ENCODE measurements at places on chromosomes 12 and 14.

DNA sequence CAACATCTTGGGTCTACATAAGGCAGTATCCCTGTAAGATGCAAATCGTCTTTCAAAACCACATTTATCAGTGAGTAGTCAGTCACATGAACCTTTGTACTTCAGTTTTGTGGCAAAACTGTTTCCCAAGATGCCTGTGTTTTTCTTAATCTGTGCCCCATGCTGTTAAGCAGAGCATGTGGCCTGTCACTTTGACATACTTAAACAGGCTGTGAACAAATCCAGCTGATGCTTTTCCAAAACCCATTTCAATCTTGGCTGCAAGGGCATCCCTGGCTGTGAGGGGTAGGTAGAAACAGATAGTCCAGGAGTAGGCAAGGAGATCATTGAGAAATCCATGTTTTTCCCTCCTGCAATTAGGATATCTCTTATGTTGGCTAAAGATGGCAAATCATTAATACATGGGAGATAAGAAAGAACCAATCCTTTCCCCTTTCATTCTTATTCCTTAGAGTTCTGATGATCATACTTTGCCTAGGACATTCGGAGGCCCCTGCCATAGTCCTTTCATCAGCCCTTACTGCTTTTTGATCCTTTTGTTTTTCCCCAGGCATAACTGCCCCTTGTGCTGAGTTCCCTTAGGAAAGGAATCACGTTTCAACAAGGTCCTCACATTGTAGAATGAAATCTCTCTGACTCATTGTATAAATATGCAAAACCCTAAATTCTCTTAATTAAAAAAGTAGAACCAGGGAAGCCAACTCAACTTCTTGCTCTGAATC is 121.1 kb upstream of the EEA1 start:
- no peak for DNase-seq

DNA sequence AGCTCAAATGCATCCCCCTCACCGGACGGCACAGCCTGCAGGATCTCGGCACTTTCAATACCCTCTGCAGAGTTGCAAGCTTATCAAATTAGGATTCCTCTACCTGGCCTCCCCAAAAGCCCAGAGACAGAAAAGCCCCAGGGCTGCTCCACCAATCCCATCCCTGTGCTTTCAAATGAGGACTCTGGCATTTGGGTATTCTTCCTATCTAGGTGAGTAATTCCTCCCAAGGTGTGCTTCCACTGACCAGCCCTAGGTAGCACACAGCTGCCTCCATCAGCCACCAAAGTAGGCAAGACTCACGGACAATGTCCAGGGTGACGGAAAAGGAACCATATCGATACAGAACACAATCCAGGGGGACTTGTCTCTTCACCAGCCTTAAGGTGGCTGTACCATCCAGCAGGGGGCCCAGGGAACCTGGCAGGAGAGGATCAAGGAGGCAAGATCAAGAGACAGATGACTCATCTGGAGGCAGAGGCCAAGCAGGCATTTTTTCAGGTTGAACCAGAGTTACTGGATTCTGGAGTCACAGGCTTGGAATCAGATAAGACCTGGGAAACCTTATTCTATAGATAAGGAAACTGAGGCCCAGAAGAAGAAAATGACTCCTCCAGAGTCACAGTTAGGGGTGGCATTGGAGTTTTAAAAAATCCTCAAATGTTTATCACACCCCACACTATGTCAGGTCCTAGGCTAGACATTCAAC is 9.9 kb downstream of the PMEL start:
- no peak for DNase-seq

DNA sequence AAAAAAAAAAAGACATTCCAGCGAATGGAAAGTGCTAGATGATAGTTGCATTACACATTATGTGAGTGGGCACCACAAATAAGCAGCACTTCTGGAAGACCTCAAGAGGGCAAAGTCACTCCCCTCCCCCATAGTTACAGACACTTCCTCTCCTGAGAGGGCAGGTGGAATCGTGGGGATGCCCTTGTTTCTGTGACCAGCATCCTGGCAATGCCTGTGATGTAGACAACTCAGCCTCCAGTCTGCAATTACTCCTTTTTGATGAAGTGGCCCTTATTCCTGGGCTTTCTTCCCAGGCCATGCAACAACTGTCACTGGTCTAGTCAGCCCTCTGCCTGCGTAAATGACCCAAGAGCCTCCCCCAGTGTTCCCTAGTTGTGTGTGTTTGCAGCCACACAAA is 104.8 kb downstream of the VRK1 start:
- no peak for DNase-seq

DNA sequence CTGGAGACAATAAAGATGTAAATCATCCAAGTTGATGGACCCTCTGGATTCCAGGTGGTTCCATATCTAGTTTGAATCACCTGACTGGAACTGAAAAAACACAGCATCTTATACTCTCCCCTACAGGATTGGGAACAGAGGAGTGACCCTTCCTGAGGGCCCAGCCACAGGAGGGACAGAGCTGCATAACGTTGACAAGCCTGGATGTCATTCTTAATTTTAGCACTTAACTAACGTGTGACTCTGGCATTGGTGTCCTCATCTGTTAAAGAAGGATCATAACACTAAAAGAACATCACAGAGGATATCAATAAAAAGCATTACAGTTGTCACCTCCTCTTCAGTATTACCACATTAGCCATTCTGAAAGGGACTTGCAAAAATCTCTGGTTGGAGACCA is 47.7 kb downstream of the STON2 start:
- DNase-seq = no peak

DNA sequence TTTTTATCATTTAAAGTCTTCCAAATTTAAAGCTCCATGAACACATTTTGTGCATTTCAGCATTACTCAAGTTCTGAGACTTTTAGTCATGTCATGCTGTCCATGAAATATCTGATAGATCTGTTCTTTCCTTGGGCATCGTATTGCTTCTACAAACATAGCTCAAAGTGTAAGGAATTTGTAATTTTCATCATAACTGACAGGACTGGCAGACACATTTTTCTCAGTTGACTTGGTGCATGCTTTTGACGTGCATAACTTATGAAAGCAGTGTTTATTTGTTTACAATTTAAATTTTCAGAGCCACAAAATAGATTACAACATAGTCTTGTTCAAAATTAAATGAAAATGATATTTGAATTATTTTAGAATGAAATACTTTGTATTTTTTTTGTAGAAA is 812.1 kb upstream of the NOVA1 start:
- no peak for DNase-seq

DNA sequence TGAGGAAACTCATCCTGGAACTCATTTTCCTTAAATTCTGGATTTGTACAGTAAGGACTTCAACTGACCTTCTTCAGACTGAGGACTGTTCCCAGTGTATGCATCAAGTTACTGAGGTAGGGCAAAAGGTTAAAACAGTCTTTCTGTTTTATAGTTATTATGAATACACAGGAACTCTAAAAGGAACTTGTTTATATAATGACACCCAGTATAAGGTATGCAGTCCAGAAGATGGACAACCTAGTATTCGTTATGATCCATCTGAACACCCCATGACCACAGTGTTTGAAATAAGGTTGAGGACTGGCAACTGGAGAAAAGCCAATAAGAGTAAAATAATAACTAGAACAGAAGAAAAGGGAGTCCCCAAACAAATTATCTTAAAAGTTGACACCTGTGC is 779.9 kb upstream of the TMEM132C start:
- no peak for DNase-seq

DNA sequence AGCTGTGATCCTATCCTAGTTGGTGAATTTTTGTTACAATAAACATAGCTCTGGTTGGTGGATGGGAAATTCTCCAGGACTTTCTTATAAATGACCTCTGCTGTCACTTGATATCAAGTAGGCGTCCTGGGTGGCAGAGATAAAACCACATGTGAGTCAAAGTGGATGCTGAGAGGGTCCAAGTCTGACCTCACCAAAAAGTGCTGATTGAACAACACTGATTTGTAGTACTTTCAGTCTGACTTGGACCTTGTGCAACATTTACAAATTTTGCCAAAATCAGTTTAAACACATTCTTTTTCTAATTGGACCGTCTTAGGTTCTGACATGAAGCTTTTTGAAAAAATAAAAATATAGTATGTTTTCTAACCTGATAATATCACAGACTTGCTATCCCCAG is 585.6 kb downstream of the GALC start:
- DNase-seq = no peak

- no peak for DNase-seq
Measured at GRCh38 chr12:101619858-101620761, 25.3 kb downstream of the MYBPC1 start.

DNA sequence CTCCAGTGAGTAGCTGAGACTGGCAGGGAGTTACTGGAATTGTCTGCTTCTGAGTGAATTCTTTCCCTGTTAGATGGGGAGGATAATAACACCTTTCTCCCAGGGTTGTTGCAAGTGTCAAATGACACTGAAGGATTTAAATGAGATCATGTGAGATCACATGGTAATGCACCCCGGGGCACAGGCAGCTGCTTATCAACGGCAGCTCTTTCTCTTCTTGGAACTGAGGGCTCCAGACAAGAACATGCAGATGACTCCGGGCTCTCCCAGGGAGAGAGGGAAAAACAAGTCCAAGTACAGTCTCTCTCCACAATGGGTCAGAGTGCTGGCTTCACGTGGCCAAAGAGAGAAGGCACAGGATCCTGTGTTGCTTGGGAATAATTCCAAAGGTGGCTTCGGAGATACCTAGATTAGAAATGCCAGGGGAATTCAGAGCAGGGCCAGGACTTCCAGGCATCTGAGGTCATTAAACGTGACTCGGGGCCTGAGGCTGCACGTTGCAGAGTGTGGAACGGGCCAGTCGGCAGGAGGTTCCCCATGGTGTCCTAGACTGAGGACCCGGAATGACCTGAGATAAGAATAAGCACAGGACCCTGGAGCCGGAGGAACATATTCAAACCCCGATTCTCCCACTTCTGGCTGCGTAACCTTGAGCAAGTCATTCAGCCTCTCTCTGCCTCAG is 109.2 kb downstream of the PRMT8 start:
- DNase-seq = no peak

DNA sequence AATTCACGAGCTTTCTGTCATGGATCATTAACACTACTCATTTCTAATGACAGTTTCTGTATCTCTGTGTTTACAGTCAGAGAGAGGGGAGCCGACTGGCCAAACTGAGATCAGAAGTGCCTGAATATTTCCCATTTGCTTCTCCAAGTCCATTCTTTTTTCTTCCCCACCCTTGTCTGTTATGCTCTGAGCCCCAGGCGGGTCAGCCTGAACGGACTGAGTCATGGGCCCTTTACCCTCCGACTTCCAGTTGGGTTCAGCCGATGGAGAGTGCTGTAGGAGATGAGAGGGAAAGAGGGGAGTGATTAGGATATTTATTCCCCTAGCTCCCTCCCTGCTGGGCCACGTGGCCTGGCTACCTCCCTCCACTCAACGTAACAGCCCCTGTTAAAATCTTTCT is 104.7 kb downstream of the PAH start:
- no peak for DNase-seq

- no peak for DNase-seq
Measured at GRCh38 chr12:47791351-47791746, 18.3 kb downstream of the SLC48A1 start.

- no peak for DNase-seq
Measured at GRCh38 chr12:127145929-127146789, 1120.8 kb upstream of the TMEM132C start.

- no peak for DNase-seq
Measured at GRCh38 chr14:26414926-26415325, 182.9 kb downstream of the NOVA1 start.

- DNase-seq = no peak
Measured at GRCh38 chr12:70774055-70774454, 136.8 kb upstream of the PTPRB start.

GRCh38 chr12:132218915-132219314 is 74.7 kb downstream of the NOC4L start:
- peak; percentile 18 for DNase-seq

- no peak for DNase-seq
Measured at GRCh38 chr14:75044322-75044721, 6.9 kb downstream of the MLH3 start.

GRCh38 chr12:18612971-18613370 is 124.8 kb downstream of the PLCZ1 start:
- no peak for DNase-seq

GRCh38 chr14:32438517-32438916 is 109.4 kb downstream of the AKAP6 start:
- DNase-seq = peak; percentile 56

DNA sequence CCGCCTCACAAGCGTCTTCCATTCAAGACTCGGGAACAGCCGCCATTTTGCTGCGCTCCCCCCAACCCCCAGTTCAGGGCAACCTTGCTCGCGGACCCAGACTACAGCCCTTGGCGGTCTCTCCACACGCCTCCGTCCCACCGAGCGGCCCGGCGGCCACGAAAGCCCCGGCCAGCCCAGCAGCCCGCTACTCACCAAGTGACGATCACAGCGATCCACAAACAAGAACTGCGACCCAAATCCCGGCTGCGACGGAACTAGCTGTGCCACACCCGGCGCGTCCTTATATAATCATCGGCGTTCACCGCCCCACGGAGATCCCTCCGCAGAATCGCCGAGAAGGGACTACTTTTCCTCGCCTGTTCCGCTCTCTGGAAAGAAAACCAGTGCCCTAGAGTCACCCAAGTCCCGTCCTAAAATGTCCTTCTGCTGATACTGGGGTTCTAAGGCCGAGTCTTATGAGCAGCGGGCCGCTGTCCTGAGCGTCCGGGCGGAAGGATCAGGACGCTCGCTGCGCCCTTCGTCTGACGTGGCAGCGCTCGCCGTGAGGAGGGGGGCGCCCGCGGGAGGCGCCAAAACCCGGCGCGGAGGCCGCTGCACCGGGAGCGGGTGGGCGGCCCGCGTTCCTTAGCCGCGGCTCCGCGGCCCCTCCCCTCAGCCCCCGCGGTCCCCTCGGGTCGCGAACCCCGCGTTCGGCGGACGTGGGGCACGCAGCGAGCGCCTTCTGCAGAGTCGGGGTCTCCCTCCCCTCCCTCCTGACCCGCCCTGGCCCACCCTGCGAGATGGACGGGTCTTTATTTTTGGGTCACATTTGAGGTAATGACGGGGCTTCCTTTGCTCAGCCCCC is at the start of gene UBC:
TSS of gene UBC (minus strand) at position 259 of the 847 bp plus-strand sequence. CDS start 879 bp downstream, outside the sequence.
- DNase-seq = peak; percentile 71

- no peak for DNase-seq
Measured at GRCh38 chr12:94994312-94994711, 9.2 kb downstream of the NDUFA12 start.

- DNase-seq = no peak
Measured at GRCh38 chr14:77516126-77516525, 17.5 kb upstream of the ISM2 start.

GRCh38 chr14:99357916-99358390 is 86.0 kb upstream of the BCL11B start:
- DNase-seq = no peak

- no peak for DNase-seq
Measured at GRCh38 chr12:115923851-115924250, 353.6 kb downstream of the MED13L start.

GRCh38 chr12:32671930-32672780 is 6.9 kb upstream of the DNM1L start:
- DNase-seq = peak; percentile 75

DNA sequence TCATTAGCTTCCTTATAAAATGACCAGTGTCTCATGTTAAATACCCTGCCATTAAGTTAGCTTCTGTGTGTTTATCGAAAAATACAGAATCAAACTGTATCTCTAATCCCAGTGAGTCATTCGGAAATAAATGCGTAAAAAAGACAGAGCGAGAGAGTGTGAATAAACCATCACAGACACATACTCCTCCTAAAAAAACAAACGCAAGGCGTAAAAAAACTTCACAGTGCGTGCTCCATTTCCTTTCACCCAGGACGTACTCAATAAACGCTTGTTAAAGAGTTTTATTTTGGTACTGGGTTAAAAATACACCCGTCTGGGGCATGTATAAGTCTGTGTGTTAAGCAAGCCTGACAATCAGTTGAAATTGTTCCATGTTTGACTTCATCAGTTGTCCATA is 58.8 kb upstream of the ISM2 start:
- no peak for DNase-seq
